CD4-positive, CD25-positive, alpha-beta regulatory T cell (primary cell): ENCODE measurements at places on chromosomes 7 and 10. TPM values are rescaled to one million over a fixed set of nuclear protein-coding genes. Genes with fewer than 3 reads are reported as not detected.

Gene FZD8
- 0.12 TPM for total RNA-seq

Gene SLIT1
- total RNA-seq = 0.32 TPM

Gene FAM131B
- total RNA-seq = 0.27 TPM

Gene GJD4
- total RNA-seq = not detected

GRCh38 chr10:3698312-3698711 is 86.7 kb downstream of the KLF6 start:
- no peak for DNase-seq

GRCh38 chr10:126185676-126186447 is 202.4 kb downstream of the ADAM12 start:
- no peak for DNase-seq

DNA sequence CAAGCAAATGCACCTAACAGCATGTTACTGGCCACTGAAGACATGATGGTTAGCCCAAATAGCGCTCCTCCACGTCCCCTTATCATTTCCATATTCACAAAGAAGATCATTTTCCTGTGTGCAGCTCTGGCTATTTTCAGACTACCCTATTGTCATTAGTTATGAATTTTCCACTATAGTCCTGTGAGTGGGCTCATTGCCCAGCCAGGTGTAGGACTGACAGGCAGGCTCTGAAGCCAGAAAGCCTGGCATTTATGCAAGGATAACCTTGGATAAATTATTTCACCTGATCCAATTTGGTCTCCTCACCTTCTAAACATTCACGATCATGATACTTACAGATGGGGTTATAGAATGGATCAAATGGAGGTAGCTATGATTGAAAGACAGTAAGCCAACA is 104.6 kb downstream of the C10orf90 start:
- no peak for DNase-seq

GRCh38 chr10:121608469-121609190 is 10.4 kb upstream of the FGFR2 start:
- peak; percentile 4 for DNase-seq

DNA sequence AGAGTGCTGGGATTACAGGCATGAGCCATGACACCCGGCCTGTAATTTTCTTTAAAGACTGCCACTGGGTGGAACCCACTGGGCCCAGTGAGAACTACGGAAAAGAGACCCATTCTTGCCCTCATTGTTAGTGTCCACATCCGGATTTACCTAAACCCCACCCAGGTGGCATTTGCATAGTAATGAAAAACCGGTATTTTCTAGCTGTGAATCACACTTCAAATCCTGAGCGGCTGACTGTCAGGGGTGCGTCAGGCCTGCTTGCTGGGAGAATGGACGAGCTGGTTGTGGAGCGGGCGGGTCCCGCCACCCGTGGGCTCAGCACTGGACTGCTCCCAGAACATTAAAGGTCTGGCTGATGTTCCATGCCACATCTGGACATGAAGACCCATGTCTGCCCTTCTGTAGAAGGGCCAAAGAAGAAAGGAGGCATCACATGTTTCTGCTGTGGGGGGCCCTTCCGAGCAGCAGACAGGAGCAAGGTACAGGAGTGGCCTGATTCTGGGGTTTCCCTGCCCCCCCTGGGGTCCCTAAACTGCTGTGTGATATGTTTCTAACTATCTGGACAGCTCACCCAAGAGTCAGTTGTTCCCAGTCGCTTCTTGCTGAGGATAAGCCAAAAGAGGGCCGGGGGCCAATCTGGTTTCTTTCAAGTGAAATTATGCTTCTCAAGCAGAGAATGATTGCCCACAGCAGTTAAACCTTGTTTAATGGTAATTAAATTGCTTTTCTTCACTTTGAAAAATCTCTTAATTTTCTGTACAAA is 46.4 kb downstream of the KIAA1217 start:
- DNase-seq = no peak

GRCh38 chr7:3356173-3356572 is 55.1 kb downstream of the SDK1 start:
- DNase-seq = no peak

GRCh38 chr7:25384788-25385505 is 156.7 kb upstream of the NPVF start:
- no peak for DNase-seq

GRCh38 chr10:123721441-123722049 is 55.4 kb downstream of the GPR26 start:
- no peak for DNase-seq

GRCh38 chr7:107958764-107959526 is 44.0 kb downstream of the LAMB1 start:
- no peak for DNase-seq

DNA sequence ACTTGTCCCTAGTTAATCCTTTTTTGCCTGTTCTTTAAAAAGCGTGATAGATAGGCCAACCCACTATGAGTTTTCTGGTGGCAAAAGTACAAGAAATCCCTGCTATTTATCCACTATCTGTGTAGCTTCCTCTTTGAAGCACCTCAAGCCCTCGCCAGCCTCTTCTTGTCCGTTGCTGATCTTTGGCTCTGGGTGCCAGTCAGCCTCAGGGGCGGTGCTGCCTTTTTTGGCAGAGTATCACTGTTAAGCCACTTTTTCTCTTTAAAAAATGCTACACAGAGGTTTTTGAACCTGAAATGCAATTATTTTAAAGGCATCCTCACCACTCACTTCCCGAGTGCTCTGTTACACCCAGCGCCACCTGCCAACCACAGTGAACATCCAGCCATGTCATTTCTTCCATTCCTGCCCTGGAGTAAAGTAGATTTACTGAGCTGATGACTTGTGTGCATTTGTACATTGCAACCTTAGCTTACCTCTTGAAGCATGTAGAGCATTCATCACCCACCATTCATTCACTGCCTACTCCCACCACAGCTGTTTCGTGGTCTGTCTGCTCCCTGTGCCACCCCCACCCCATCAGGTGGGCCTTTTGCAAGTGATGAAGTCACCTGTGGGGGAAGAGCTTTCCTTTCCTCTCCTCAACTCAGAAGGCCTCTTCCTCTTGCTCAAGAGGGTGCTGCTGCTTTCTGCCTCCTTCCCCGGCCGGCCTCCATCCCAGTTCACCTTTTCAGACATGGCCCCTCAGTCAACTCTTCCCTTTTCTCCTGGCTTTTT is 414.2 kb upstream of the GALNT17 start:
- DNase-seq = no peak

DNA sequence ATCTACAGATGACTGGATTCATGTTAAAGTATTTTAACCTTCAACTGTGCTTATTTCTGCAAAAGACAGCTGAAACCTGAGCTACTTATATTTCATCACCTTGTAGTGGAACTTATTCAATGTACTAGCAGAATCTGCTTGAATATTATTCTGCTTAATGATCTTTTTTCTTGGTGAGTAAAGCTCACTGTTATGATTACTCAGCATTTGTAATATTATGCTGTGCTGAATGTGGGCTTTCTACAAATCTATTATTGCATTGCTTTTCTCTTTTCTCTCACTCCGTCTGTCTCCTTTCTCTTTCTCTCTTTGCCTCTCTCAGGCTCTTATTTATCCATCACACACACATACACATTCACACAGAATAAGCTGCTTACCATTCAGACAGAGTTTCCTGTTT is 98.7 kb upstream of the TMEM196 start:
- DNase-seq = no peak

- DNase-seq = no peak
Measured at GRCh38 chr7:22997871-22998518, 15.9 kb downstream of the HYCC1 start.

- no peak for DNase-seq
Measured at GRCh38 chr10:102262744-102263370, 17.5 kb downstream of the GBF1 start.

DNA sequence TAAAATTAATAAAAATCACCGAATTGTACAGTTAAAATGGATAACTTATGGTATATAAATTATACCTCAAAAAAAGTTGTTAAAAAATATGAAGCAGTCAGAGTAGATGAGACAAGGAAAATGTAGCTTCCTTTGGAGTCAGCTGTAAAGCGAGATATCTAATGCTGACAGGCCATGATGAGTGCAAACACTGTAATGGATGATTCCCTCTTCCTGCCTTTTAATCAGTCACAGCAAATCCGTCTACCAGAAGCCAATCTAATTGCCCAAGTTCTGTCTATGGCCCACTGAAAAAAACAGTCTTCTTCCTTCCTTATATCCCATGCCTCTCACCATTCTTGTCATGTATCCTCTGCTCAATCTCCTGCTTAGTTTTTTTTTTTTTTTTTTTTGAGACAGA is 59.9 kb upstream of the DNAJB12 start:
- no peak for DNase-seq

- DNase-seq = no peak
Measured at GRCh38 chr10:45418417-45418848, 44.4 kb downstream of the ALOX5 start.

DNA sequence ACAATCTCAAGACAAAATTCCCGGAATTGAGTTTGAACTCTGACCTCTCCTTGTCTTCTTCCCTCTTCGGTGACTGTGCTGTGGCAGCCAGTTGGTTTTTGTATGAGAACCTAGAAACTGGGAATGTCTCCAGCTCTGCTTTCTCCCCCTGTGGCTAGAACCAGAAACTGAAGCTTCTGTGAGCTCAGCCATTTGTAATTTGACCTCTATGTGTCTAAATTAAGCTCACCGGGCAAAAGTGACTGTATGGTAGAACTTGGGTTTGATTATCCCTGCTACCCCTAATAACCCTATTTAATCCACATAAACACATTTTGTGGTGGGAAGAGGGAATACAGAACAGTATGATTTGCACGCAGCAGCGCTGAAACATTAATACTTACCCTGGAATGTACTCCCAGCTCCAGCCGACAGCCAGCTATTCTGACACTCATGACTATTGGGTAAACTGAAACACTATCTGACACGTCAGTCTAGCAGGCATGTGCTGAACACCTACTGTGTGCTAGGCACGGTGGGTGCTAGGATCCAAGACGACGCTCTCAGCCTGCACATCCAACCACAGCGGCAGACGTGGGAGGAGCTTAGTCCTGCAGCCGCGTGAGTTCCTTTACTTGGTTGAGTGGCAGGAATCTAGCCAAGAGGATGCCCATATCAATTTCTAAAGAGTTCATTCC is 324.8 kb downstream of the SFMBT2 start:
- no peak for DNase-seq

- no peak for DNase-seq
Measured at GRCh38 chr10:124622158-124622557, 122.0 kb downstream of the FAM53B start.
